ENCODE measurements at places on chromosomes 7 and 10.

DNA sequence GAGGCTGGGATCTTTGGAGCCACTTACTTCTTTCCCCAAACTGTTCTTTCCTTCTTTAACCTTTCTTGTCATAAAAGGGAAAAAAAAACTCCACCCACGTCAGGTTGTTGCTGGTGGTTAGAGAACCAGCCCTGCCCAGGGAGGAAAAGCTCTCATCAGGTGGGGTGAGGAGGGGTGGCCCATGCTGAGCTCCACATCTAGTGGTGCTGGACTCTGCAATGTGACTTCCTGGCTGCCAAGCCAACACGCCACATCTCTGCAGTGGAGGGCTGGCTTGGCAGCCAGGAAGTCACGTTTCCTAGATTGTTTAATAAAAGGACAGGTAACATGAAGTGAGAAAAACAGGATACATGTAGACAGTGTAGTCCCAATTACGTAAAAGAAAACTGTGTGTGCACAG lies 37.4 kb downstream of the WIPF3 start:
- no peak for DNase-seq

DNA sequence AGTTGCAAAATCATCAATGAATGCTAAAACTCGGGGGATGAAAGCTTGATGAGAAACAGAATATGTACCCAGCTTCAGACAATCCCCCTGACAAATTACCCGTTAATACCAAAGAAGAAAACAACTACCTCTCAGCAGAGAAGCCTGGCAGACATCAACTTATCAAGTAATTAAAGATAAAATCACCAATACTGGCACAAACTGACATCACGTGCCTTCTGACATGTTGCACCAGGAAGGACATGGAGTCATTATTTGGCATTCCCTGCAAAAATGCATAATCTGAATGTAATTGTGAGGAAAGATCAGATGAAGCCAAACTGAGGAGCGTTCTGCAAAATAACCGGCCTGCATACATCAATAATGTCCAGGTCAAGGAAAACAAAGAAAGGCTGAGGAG lies 7.7 kb downstream of the SLIT1 start:
- no peak for DNase-seq

- no peak for DNase-seq
These were observed 190.2 kb downstream of the REEP3 start for GRCh38 chr10:63711361-63711760.

GRCh38 chr7:50852901-50853300 lies 70.2 kb upstream of the GRB10 start:
- DNase-seq: no peak

GRCh38 chr7:104536956-104537355 lies 208.6 kb downstream of the LHFPL3 start:
- DNase-seq: no peak

All from cortex of kidney (tissue), 1 donor.